ENCODE measurements at places on chromosomes 11 and 22. TPM values are rescaled to one million over a fixed set of nuclear protein-coding genes. Genes with fewer than 3 reads are reported as not detected.

The HYLS1 gene
- total RNA-seq: 2.8 TPM

The RIC3 gene
- total RNA-seq: not detected

The OR52B2 gene
- total RNA-seq: not detected

The GPHA2 gene
- total RNA-seq: not detected

The E2F8 gene
- under 0.01 TPM for total RNA-seq

The OR52H1 gene
- 0.56 TPM for total RNA-seq

All from regular cardiac myocyte (primary cell).